Peyer's patch (tissue), 4 donors: ENCODE measurements at places on chromosomes 6 and 20.

GRCh38 chr20:23079016-23079351 is 7.1 kb downstream of the CD93 start:
- DNase-seq, result no peak

DNA sequence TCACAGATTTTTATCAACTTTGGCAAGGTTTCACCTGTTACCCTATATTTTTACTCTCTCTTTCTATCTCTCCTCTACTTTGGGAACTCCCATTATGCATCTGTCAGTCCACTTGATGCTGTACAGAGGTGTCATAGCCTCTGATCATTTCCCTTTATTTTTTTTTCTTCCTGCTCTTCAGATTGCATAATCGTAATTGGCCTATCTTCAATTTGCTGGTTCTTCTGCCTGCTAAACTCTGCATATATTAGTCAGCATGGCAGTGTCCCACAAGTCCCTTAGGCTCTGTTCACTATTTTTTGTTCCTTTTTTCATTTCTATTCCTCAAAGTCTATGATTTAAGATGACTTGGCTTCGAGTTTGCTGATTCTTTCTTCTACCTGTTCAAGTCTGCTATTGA is 44.7 kb upstream of the MICB start:
- DNase-seq, result no peak

GRCh38 chr6:134544737-134545136 is 226.8 kb upstream of the SGK1 start:
- no peak for DNase-seq

DNA sequence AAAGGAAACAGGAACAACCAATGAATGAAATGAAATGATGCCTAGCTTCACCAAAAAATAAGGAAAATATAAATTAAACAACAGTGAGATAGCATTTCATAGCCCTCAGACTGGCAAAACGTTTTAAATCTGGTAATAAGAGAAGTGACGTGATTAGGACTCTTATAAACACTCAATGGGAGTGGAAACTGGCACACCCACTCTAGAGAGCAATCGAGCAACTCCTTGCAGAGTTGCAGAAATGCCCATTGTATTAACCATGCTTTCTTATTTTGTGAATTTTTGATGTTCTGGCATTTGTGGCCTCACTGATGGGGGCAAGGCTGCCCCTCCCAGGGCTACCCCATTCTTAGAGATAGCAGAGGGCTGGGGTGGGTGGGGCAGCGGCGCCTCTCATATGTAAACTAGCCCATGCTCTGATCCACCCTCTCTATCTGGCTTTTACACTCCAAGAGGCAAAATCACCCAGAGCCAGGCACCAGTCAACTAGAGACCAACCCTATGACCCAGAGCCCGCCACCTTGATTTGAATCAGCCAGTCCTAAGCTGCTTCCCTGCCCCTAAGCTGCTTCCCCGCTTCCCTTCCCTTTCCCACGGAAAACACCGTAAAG is 6.4 kb upstream of the PNPLA1 start:
- DNase-seq, result no peak

DNA sequence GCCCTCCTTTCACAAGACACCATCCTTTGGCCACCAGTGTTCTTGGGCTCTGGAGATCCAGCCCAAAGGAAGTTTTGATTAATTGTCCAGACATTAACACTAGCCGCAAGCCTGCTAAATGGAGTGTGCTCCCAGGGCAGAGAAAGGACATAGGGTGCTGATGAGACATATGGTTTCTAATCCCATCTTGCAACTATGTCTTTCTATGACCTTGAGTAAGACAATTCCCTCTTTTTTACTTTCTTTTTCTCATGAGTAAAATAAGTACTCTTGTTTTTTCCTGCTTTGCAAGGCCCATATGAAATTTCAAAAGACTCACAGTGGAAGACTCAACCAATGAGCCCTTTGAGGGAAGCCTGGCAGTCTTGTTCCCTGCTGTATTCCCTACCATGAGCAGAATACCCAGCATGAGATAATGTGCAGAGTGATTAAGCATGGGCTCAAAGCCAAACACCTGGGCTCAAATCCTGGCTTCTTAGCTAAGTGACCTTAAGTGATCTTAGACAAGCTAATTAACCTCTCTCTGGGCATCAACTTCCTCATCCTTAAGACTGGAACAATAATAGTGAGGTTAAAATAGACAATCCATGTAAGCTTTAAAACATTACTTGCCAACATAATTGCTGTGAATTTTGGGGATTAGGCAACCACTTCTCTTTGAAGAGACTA is at the start of gene WFDC10B:
WFDC10B (minus strand) TSS at position 51 of the 669 bp plus-strand sequence. CDS start 19,027 bp downstream, outside the sequence.
- DNase-seq, result no peak

- peak; percentile 28 for DNase-seq
These were observed 28.4 kb downstream of the COL19A1 start for GRCh38 chr6:69894578-69895347.

- peak; percentile 64 for DNase-seq
These were observed 105.4 kb downstream of the PERP start for GRCh38 chr6:138001750-138002349.

GRCh38 chr6:142856624-142857232 is 88.2 kb downstream of the HIVEP2 start:
- peak; percentile 75 for DNase-seq

DNA sequence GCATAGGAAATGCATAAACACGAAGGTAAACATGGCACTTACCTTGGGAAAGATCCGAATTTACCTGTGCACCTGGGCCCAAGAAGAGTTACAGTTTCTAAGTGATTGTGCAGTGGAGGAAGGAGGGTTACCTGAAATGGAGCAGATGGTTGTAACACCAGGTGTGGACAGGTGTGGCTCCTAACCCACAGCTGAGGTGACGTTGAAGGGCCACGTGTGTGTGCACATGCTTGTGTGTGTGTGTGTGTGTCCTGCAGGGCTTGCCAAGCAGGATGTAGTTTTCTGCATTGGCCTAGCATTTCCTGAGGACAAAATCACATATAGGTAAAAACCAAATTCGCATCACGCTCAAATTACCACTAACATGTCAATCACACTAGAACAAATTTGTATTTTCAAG is 240.8 kb downstream of the ANKRD60 start:
- no peak for DNase-seq

GRCh38 chr6:31834367-31835250 is 7.1 kb downstream of the HSPA1B start:
- peak; percentile 92 for DNase-seq

- no peak for DNase-seq
These were observed 62.1 kb downstream of the SLC24A3 start for GRCh38 chr20:19274412-19275015.

GRCh38 chr6:110295451-110296165 is 62.5 kb downstream of the METTL24 start:
- DNase-seq, result no peak

DNA sequence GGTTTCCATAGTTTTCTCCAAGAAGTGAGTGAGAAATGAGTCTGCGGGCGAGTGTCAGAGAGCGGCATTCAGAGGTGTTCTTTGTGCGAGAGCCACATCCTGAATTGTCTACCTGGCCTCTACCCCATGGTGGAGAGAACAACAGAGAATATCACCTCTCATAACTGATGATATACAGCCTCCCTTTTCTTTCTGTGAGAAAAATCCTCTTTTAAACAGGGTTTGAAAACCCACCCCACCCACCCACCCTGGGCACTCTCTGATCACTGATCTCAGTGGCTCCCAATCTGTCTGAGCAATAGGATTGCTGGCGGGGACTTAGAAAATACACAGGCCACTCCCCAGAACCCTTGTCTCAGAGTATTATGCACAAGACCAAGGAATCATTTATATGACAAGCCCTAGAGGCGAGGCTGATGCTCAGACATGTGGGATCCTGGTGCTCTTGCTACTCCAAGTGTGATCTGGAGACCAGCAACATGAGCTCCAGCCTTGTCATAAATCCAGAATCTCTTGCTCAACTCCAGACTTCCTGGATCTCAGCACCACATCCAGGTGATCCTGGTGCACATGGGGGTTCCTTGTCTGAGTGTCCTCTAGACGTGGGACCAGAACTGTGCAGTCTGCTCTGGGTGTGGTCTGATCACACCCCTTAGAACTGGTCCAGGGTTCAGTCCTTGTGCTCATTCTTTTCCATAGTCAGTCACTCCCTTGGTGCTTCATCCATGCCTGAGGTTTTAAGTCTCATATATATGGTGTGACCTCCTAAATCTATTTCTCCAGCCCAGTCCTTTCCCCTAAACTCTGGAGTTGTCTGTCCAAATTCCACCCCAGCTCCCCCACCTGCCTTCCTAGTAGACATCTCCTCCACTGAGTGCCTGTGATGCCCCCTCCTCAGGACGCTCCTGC is 5.3 kb downstream of the HLA-B start:
- DNase-seq, result no peak
